Calu3 (cell line): ENCODE measurements at places on chromosomes 2 and 18. TPM values are rescaled to one million over a fixed set of nuclear protein-coding genes. Genes with fewer than 3 reads are reported as not detected.

DNA sequence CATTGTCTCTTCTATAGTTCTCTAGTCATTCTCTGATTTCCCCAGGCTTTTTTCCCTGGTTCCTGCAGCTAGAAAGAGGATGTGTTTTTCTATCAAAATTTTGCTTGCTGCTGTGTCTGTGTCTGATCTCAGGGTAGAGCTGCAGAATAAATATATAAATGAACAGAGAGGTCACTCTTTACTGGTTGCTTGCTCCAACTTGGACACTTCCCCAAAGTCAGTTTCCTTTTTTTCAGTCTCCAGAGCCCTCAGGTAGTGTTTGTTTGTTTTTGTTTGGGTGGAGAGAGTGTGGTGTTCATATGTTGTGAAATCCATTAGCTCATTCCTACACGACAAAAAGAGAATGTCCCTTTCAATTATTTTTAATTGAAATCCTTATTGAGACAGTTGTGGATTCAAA, 85.8 kb downstream of the CERS6 start:
- no peak for DNase-seq

GRCh38 chr18:59743566-59743965, 46.3 kb upstream of the CCBE1 start:
- DNase-seq = no peak

The IL1B gene
- total RNA-seq = 4.1 and 15.5 TPM in 2 replicates

The MGAT4A gene
- 21.8 and 23.0 TPM in 2 replicates for total RNA-seq

DNA sequence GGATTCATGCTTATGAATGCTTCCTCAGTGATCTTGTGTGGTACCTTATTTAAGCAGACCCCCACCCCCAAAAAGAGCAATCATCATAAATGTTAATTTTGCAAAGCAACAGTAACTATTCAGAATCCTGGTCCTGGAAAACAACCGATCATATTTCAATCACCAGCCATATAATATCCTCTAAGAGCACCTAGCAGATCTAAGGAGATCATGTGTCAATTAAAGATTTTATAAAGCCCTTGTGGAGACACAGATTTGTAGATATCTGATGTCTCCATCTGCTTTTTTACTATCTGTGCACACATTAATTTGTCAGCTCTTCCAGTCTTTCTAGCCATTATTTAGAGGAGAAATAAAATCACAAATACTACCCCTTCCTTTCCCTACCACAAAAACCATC, 423.7 kb downstream of the TGIF1 start:
- no peak for DNase-seq

- DNase-seq = no peak
These were observed 127.1 kb upstream of the CHAC2 start for GRCh38 chr2:53640466-53640865.

- DNase-seq = no peak
These were observed 250.0 kb downstream of the SOX11 start for GRCh38 chr2:5942204-5942603.

DNA sequence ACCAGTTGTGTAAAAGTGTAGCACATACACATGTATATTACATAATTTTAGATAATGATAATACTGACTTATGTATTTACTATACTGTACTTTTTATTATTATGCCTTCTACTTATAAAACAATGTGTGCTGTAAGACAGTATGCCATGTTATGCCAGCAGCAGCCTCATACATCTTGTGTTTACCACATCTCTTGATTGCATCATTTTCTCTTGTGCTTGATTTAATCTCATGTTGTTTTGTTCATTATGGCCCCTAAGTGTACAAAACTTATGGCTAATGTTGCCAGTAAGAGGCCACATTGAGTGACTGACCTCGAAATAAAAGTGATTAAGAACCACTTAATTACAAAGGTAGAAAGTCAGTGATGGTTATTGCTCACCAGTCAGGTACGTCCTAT, 128.0 kb upstream of the SP5 start:
- no peak for DNase-seq

DNA sequence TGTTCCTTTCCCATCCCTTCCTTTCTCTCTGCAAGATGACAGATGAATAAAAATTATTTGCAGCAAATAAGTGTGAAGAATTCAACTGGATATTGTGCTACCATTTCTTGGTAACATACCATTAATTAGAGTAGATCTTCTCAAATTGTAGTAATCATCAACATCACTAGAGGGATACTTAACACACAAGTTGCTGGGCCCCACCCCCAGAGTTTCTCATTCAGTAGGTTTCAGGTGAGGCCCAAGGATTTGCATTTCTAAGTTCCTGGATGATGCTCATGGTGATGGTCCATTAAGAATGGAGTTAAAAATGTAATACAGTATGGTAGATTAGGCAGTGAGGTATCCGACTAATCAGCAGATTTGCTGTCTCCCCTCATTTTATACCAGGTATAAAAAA, 594.0 kb downstream of the ERBB4 start:
- DNase-seq = no peak

DNA sequence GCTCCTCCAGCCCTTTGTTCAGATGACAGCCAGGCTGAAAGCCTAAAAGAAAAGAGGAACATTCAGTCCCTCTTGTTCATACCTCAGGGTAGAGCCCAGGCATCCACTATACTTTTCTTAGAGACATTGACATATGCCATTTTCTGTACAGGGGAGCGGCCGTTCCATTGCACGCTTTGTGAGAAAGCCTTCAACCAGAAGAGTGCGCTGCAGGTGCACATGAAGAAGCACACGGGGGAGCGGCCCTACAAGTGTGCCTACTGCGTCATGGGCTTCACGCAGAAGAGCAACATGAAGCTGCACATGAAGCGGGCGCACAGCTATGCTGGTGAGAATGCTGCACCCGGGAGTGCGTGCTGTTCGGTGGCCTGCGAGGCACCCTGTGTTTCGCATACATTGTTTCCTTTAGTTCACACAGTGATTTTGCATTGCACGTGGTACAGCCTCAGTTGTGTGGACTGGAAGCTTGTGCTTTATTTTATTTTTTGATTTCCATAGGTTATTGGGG, 138.2 kb downstream of the ZNF236 start:
- DNase-seq = no peak

GRCh38 chr2:25845843-25846505, 32.3 kb downstream of the ASXL2 start:
- DNase-seq = no peak

DNA sequence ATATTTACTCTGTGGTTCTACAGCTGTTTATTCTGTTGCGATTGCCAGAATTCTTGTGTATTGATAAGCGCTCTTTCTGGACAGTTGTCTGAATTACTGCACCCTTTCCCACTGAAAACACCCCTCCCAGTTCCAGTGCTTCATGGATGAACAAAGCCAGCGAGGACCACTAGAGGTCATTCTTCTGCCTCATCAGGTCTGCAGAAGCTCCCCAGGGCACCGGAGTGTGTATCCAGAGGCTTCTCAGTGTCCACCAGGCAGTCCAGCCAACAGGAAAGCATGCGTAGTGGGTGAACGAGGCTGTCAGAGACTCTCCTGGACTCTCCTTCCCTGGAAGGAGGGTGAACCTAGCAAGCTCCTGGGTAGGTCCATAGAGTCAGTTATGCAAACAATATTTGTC, 40.6 kb upstream of the INHBB start:
- no peak for DNase-seq

The ERMN gene
- not detected in 2 replicates for total RNA-seq

GRCh38 chr2:120887741-120888231, 152.1 kb downstream of the GLI2 start:
- no peak for DNase-seq

The RNMT gene
- 42.9 and 43.2 TPM in 2 replicates for total RNA-seq

GRCh38 chr2:218996937-218997336, 3.7 kb upstream of the CRYBA2 start:
- DNase-seq = no peak

DNA sequence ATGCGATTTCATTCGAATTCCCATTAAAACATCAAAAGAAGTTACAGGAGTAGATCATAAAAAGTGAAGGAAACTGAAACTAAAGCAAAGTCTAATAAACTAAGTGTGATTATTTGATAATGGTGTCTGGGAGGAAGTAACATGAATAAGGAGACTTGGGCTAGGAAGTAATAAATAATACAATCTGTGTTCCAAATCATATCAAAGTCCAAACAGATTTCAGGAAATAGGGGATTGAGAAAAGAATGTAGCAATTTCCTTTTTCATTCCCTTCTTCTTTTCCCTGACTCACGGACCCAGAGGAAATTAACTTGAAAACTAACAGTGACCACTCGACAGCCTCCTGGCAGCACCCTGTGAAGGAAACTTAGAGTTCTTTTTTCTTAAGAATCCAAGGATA, 758.4 kb upstream of the GCFC2 start:
- no peak for DNase-seq

The CPO gene
- total RNA-seq = 0.40 TPM in 1 of 2 replicates, not detected in the other
